ENCODE measurements at places on chromosomes 1 and 21. TPM values are rescaled to one million over a fixed set of nuclear protein-coding genes. Genes with fewer than 3 reads are reported as not detected.

ELAPOR1 gene
- total RNA-seq: 2.4 TPM

EPS8L3 gene
- total RNA-seq: not detected

SAMD13 gene
- total RNA-seq: 0.40 TPM

RAB42 gene
- not detected for total RNA-seq

CRP gene
- not detected for total RNA-seq

CAMK1G gene
- not detected for total RNA-seq

S100A3 gene
- not detected for total RNA-seq

SELL gene
- 529 TPM for total RNA-seq

REN gene
- not detected for total RNA-seq

CCDC181 gene
- total RNA-seq: not detected

TAS1R1 gene
- total RNA-seq: not detected

LORICRIN gene
- not detected for total RNA-seq

FABP3 gene
- total RNA-seq: not detected

AADACL3 gene
- total RNA-seq: not detected

MXRA8 gene
- 0.12 TPM for total RNA-seq

PLA2G2C gene
- total RNA-seq: 0.58 TPM

GNG4 gene
- 0.63 TPM for total RNA-seq

AQP10 gene
- total RNA-seq: not detected

FGR gene
- total RNA-seq: 0.24 TPM

APOBEC4 gene
- not detected for total RNA-seq

ERG gene
- not detected for total RNA-seq

NCSTN gene
- 66.9 TPM for total RNA-seq

LCE1B gene
- not detected for total RNA-seq

AIRE gene
- not detected for total RNA-seq

SLC45A1 gene
- 0.25 TPM for total RNA-seq

IGSF5 gene
- not detected for total RNA-seq

C1orf141 gene
- not detected for total RNA-seq

BSND gene
- not detected for total RNA-seq

TMEM200B gene
- total RNA-seq: 0.10 TPM

PLEKHA6 gene
- not detected for total RNA-seq

ARMH1 gene
- total RNA-seq: 128 TPM

LDLRAD1 gene
- not detected for total RNA-seq

C1orf35 gene
- 17.9 TPM for total RNA-seq

HNRNPCL1 gene
- total RNA-seq: not detected
